ENCODE measurements at places on chromosomes 7 and 10.

GRCh38 chr10:3339531-3339950 is 167.0 kb upstream of the PITRM1 start:
- no peak for DNase-seq

GRCh38 chr7:131094685-131095084 is 233.0 kb upstream of the MKLN1 start:
- DNase-seq = peak; percentile 41

DNA sequence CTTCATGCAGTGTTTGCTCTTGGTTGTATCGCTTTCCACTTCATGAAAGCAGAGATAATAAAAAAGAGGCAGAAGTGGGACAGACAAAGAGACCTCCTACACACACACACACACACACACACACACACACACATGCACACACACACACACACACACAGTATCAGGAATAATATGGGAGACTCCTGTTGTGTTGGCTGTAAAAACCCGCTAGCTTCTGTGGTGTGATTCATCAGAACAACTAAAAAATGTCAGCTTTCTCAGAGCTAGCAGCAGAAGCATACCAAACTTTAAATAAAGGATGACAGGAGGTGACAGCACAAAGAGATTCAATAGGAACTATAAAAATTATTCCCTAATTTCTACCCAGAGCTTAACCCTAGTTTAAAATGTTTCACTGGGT is 148.2 kb upstream of the LRRTM3 start:
- no peak for DNase-seq

- no peak for DNase-seq
Observed at GRCh38 chr7:36082910-36083309, 70.1 kb upstream of the EEPD1 start.

DNA sequence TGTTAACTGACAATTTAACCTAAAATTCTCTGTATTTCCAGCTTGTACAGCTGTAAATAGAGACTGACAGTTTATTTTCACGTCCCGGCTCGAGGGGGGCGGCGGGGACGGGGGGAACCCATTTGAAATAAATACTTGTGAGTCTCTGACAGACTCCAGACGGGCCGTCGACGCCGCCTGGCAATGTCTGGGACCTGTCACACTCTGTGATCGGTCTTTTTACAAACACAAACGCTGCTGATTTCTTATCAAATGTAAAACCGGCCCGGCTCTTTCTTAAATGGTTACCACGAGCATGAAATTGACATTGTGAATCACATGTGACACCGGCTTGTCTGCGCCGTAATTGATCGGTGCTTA is 57.0 kb downstream of the UNCX start:
- DNase-seq = no peak

DNA sequence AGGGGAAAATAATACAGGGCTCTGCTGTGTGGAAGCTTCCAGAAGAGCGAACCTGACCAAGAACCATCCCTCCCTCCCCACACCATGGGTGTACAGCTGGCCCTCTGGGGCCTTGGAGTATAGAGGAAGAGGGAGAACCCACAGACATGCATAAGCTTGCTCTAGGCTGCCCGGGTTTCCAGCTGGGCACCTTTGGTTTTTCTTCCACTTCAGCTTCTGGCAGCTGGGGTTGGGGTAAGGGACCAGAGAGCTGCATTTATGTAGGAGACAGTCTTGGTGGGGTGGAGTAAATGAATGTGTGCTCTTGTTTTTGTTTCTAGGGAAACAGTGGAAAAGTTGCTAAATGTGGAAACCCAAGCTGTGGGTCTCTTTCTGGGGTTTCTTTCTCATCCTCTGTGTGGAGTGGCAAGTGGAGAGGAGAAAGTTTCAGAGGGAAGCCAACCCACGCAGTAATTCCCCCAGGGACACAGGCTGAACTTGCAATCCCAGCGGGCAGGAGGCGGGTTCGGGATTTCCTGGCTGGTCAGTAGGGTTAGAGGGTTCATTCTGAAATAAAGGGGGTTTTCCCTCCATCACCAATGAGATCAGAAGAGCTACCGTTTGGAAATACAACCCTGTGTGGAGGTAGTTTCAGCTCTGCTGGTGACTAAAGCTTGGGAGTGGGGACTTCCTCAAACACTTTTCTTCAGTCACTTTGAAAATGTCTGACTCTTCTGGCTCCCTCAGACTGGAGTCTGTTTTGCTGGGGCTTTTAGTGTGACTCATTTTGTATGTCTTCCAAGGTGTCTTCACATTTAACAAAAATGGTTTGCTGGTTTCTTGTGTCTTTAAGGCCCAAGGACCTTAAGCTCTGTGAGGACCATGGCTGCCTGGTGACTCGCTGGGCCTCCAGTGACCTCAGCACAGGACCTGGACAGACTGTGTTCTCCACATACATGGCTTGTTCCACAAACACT is 22.2 kb upstream of the SRGN start:
- peak; percentile 24 for DNase-seq

DNA sequence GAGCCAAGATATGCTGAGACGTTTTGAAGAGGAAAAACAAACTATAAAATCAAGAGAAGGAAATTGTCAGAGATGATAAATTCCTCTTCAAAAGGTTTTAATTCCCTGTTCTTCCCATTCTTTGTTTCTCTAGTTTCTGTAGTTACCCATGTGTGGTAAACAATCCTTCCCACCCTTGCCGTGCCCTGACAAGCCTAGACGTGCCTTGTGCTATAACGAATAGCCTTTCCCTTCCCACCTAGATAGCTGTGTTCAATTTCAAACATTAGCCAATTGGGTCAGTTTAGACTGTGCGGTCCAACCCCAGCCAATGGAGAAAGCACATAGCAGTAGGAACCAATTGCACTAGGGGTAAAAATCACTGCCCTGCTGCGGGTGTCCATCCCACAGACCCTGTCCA is 138.1 kb downstream of the RALA start:
- no peak for DNase-seq

- no peak for DNase-seq
Observed at GRCh38 chr10:36542493-36542892, 582.9 kb upstream of the ANKRD30A start.

DNA sequence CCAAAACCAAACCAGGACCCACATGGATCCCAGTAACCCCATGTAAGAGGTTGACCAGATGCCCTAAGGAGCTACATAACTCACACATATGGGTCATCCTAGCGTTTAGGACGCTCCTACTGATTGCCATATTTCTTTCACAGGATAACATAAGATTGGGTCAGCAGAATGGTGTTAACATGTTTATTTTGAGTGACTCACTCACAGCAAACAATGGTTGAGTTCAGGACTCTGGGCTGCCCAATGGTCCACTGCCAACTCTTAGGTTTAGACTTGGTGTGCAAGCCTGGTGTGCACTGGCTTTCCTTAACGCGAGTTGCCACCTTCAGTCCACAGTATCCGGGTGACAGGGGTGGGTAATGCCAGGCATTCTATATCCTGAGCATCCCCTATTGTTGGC is 211.5 kb downstream of the GPAM start:
- no peak for DNase-seq

GRCh38 chr10:19937989-19938388 is 121.8 kb downstream of the PLXDC2 start:
- DNase-seq = no peak

DNA sequence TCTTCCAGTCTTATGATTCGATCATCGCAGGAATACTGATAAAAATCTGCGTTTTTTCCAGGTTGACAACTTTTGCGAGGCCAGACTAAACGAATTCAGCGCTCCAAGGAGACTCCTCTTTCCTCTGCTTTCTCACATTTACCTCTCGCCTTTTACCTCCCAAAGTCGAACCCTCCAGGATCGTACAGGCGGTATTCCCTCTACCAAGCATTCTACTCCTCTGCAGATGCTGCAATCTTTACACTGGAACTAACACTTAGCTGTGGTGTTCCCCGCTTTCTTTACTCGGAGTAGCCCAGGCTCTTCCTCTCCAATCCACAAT is 449 bp downstream of the NUDT5 start:
- peak; percentile 4 for DNase-seq

GRCh38 chr10:78868456-78868855 is 200.3 kb upstream of the ZMIZ1 start:
- DNase-seq = no peak

- DNase-seq = no peak
Observed at GRCh38 chr7:83985821-83986220, 208.8 kb downstream of the SEMA3A start.

- DNase-seq = no peak
Observed at GRCh38 chr10:126500866-126501265, 112.6 kb upstream of the ADAM12 start.

- no peak for DNase-seq
Observed at GRCh38 chr10:74778436-74779094, 47.8 kb upstream of the KAT6B start.

- no peak for DNase-seq
Observed at GRCh38 chr7:132941905-132942304, 140.0 kb downstream of the CHCHD3 start.

DNA sequence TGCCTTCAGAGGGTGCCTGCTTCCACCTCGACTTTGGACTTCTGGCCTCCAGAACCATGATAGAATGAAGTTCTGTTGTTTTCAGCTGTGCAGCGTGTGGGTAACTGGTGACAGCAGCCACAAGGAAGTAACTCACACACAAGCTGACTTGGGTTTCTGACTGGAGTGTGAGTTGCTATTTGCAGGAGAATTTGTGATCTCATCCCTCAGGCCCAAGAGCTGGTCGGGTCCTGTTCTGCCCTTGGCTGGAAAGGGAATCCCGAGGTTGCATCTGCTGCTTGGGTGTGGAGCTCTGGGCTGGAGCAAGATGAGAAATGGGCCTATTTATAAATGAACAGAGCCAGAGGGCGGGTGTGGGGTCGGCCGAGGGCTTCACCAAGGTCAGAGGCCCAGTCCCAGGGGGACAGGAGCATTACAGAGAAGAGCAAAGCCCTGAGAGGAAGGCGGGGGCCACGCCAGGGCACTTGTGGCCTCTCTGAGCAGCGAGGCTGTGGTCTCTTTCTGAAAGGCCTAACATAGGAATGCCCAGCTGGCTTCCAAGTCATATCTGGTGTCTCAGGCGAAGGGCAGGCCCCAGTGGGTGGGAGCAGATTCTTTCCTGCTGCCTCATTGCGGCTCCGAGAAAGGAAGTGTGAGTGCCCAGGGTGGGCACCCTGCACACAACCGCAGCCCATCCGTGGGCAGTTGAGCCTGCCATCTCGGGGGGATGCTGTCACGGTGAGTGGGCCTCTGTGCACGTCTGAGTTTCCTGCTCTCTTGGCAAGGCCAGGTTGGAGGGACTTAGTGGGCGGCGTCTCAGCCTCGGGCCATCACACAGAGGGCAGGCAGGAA is 26.5 kb upstream of the C10orf71 start:
- no peak for DNase-seq

GRCh38 chr10:26810435-26811026 is 50.2 kb downstream of the ABI1 start:
- DNase-seq = no peak

DNA sequence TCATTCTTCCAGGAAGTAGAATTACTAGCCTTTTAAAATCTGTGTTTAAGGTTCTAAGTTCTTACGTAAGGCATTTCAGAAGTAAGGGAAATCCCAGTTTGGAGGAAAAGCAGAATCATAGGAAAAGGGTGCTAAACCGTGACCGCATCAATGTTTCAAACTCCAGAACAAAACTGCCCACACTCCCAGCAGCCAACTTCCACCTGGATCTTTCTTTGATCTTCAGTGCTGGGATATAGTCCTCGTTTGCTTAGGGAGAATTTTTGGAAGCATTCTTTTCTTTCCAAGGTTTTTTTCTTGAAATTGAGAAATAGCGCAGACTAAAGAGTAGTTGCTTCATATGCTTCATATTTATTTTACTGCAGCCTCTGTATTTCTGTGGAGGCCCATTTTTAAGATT is 8.9 kb downstream of the PROSER2 start:
- no peak for DNase-seq

- no peak for DNase-seq
Observed at GRCh38 chr7:996079-996872, 13.3 kb downstream of the CYP2W1 start.

GRCh38 chr7:16498122-16498521 is 28.5 kb upstream of the LRRC72 start:
- DNase-seq = no peak

- no peak for DNase-seq
Observed at GRCh38 chr10:73172867-73173266, 4.9 kb downstream of the FAM149B1 start.

GRCh38 chr10:88793712-88794299 is 8.7 kb upstream of the LIPM start:
- DNase-seq = peak; percentile 13

DNA sequence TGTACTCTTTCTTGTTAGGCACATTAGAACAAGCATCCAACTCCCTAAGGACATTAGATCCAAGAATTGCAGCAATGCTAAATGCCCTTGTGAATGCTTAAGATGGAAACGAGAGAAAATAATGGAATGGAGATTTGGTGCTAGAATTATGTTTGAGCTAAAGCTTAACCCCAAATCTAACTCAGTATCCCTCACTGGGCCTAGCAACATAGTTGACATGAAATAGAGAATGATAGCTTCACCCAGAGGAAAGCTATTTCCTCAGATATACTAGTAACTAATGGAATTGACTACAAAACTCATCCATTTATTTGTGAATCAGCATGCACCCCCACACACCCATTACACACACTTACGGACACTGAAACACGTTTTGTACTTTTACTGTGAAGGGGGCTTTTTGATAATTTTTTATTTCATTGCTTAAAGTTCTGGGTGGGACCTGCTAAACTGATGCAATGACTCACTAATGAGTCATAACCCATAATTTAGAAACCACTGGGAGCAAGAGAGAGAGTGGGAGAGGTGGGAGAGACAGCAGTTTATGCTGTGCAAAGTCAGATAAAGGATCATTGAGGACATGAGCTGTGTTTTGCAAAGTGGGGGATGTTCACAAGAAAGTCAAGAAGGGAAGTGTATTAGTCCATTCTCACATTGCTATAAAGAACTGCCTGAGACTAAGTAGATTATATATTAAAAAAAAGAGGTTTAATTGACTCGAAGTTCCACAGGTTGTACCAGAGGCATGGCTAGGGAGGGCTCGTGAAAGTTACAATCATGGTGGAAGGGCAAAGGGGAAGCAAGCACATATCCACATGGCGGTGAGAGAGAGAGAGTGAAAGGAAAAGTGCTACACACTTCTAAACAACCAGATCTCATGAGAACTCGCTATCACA is 382.7 kb downstream of the SFMBT2 start:
- DNase-seq = peak; percentile 21

DNA sequence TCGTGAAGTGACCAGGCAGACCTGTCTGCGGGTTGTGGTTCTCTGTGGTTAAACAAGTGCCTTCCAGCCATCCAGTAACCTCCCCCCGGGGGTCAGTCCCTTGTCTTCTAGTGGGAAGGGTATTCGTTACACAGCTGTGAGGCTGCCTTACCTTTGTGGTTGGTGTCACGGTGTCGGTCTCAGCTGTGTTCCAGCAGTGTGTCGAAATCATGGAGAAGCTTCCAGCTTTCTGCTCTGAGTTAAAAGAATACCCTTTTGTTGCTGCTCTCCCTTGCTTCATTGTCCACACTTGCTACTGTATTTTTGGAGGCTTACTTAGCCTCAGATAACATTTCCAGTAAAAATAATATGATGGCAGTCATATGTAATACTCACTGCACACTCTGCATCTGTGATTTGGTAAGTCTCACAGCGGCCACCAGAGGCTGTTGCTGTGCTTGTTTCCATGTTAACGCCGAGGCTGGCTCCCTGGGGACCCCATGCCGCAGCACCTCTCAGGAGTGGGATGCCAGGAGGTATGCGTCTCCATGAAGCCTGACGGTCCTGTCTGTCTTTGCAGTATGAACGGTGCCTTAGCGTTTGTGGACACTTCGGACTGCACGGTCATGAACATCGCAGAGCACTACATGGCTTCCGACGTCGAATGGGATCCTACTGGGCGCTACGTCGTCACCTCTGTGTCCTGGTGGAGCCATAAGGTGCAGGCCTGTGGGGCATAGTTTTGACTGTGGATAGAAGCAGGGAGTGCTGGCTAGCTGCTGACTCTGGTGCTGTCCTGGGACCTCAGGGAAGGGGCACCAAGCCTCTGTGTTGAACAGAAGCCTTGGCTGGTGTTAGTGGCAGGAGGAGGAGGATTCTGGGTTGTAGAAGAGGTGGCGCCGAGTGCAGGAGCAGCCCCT is 20.5 kb downstream of the EIF3B start:
- DNase-seq = no peak
